ENCODE measurements at places on chromosomes 4 and X.

GRCh38 chr4:3118312-3118711 is 43.8 kb downstream of the HTT start:
- no peak for DNase-seq

DNA sequence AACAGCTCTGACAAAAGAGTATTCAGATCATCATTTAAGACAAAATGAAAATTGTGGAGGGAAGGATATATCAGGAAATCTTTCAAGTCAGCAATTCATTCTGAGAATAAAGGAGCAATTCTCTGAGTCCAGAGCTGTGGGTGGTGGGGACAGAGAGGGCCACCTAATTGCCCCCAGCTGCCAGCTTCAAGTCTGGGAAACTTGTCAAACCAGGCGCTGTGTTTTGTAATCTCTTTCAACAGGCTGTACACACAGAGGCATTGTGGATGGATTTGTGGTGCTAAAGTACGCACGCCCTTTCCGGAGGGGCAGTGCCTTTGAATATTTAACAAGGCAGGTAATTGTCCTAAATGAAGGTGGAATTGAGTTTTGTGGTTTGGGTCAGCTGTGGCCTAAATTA is 591.1 kb upstream of the BOD1L1 start:
- no peak for DNase-seq

- no peak for DNase-seq
These were observed 47.0 kb downstream of the BEND2 start for GRCh38 chrX:18173494-18174180.

DNA sequence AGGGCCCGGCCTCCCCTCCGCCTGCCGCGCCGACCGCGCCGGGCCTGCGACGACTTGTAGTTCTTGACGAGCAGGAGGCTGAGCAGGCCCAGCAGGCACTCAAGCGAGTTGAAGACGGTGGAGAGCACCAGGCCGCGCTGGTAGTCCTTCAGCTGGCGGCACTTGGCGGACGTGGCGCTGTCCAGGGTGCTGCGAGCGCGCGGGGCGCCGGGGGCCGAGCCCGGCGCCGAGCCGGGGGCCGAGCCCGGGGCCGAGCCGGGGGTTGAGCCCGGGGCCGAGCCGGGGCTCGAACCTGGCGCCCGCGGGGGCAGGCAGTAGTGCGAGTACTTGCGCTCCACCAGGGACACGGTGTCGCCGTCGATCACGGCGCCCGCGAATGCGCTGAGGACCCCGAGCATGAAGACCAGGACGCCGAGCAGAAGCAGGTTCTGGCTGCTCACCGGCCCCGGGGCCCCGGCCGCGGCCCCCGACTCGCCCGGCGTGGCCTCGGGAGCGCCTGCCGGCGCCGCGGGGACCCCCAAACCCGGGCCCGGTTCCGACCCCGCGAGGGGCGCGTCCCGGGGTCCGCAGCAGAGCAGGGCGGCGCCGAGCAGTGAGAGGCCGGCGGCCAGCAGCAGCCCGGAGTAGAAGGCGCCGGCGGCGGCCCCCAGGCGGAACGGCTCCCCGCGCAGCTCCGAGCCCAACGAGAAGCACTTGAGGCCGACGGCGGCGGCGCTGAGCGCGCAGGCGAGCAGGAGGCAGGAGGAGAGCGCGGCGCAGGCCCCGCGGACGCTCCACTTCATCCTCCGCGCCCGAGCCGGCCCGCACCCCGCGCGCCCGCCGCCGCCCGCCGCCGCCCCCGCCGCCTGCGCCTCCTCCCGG is 584 bp downstream of the TMEM271 start:
- DNase-seq: no peak

DNA sequence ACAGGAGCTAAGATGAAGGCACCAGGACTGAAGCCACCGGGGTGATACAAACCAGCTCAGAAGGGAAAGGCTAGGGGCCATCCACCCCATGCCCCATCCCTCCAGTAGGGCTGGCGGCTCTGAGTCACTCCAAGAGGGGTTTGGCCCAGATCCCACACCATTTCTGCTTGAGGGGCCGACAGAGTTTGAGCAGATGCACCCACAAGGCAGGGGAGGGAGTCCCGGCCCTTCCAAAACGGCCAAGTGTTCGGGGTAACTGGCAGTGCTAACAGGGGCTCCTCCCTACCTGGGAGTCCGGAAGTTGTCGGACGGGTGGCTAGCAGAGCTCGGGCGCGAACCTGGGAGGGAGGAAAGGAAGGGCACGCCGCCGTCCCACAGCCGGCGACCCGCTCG is 412 bp downstream of the SLC10A3 start:
- no peak for DNase-seq

GRCh38 chr4:32485956-32486355 is 1765.8 kb downstream of the PCDH7 start:
- no peak for DNase-seq

DNA sequence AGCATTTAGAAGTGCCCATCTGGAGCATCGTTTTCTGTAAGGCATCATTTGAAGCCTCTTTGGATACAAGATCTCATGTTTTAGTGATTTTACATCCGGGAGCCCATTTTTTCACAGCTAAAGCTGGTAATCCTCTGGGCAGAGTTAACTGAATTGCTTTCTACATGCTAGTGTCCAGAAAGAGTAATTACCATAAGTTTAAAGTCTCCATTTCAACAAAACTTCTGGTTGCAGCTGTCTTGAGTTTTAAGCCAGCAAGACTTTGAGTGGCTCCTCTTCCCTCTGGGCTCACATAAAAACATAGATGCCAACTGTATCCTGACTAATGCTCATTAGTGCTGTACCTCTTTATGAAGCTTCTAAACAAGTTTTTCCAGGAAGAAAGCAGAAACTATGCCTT is 65.4 kb downstream of the GPRIN3 start:
- no peak for DNase-seq

DNA sequence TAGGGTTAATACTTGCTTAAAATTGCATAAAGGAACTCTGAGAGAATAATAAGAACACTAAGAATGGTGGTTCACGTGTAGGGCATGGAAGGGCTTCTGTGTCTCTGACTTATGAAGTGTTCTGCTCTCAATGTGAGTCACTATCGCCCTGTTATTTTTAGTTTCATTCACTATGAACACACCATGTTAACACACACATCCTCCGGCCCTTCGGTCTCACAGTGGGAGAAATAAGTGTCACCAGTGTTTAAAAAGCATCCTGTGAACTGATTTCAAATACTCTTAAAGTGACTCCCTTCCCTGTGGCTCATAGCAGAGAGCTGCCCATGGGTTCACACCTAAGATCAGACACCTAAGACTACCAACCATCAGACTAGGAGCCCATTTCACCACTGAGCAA is 33.8 kb upstream of the FGFBP2 start:
- DNase-seq: no peak

GRCh38 chr4:140637836-140638235 is 69.1 kb upstream of the UCP1 start:
- DNase-seq: peak; percentile 60

DNA sequence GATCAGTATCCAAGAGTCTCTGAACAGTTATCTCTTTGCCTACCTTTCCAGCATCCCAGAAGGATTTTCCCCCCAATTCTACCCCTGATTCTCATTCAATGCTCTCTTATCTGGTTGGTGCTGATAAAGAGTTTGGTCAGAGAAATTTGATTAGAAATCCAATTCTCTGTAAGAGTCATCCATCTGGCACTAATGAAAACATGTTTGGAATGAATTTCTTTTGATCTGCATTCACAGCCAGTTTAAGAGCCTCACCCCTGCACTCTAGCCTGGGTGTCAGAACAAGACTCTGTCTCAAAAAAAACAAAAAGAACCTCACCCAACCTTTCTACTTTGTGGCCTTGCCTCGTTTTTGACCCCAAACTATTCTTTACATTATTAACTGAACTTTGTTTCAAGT is 122.1 kb downstream of the MANBA start:
- no peak for DNase-seq

DNA sequence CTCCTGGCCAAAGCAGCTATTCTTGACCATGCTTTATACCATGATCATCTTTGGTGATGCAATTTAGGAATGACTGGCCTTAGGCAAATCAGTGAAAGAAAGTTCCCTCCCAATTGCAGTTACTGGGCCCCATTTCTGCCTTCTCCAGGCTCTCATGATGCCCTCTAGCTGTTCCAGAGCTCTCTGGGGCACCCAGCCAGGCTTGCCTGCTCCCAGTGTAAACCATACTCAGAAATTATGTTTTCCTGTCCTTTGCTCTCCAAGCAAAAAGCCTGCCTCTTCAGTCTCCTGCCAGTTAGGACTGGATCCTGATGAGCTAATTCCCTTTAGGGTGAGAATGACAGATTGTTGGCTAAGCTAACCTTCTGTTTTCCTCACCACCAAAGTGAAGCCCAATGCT is 85.3 kb upstream of the RBPJ start:
- DNase-seq: no peak

GRCh38 chr4:173289353-173289727 is 44.8 kb downstream of the HMGB2 start:
- DNase-seq: no peak

- DNase-seq: peak; percentile 17
These were observed 5.3 kb upstream of the PYURF start for GRCh38 chr4:88528861-88529260.

GRCh38 chrX:154300816-154301215 is 5.2 kb downstream of the TKTL1 start:
- DNase-seq: no peak

- DNase-seq: no peak
These were observed 50.7 kb downstream of the C4orf33 start for GRCh38 chr4:129146639-129147038.

GRCh38 chr4:44872246-44872645 is 145.9 kb upstream of the GNPDA2 start:
- no peak for DNase-seq

- no peak for DNase-seq
These were observed 1157.0 kb upstream of the INTU start for GRCh38 chr4:126475730-126476129.

DNA sequence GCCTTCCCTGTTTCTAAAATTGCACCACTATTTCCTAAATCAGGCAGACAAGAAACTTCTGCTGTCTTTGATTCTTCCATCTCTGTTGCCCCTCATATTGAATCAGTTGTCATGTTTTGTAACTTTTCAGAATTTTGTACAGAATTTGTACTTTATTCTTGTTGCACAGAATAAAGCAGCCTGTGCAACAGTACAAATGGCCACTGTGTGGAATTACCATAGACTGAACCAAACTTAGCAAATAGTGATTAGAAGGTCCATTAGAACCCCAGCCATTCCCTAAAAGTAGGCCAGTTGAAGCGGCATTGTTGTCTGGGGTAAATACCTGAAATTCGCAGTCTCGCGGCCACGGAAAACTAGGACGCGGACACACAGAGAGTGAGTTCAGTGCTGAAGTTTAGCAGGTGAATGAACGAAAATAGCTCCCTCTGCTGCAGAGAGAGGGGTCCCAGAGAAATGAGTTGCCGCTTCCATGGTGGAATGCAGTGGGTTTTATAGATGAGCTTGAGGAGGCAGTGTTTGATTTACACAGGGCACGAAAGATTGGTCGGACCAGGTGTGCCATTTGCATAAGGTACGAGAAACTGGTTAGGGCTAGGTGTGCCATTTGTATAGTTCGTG is 71.8 kb downstream of the C4orf33 start:
- DNase-seq: no peak

- peak; percentile 73 for DNase-seq
These were observed 50.5 kb upstream of the NDST3 start for GRCh38 chr4:117983541-117984365.

GRCh38 chr4:121973816-121974215 is 22.0 kb upstream of the TRPC3 start:
- no peak for DNase-seq

DNA sequence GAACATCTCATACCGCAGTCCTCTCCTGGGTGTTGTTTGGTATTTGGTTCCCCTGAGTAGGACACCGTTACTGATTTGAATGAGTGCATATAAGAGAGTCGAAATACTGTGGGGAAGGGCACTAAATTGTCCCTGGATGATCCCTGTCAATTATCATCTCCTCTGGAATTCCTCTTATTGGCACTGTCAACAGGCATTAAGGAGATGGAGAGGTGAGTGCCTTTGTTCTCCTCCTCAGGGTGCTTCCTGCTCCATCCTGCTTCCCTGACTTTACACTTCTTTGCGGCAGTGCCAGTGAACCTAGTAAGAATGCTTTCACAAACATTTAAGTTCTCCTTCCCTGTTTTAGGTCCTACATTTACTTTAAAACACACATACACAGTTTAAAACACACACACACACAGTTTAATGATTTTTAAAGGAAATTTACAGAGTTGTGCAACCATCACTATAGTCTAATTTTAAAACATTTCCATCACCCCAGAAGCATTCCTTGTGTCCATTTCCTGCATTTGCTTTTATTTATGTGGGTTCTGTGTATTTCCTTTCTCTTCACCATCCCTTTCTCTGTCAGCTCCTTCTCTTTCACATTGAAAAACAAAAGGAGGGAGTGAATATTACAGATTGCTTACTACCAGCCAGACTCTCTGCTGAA is 20.9 kb upstream of the ZRSR2 start:
- DNase-seq: no peak

DNA sequence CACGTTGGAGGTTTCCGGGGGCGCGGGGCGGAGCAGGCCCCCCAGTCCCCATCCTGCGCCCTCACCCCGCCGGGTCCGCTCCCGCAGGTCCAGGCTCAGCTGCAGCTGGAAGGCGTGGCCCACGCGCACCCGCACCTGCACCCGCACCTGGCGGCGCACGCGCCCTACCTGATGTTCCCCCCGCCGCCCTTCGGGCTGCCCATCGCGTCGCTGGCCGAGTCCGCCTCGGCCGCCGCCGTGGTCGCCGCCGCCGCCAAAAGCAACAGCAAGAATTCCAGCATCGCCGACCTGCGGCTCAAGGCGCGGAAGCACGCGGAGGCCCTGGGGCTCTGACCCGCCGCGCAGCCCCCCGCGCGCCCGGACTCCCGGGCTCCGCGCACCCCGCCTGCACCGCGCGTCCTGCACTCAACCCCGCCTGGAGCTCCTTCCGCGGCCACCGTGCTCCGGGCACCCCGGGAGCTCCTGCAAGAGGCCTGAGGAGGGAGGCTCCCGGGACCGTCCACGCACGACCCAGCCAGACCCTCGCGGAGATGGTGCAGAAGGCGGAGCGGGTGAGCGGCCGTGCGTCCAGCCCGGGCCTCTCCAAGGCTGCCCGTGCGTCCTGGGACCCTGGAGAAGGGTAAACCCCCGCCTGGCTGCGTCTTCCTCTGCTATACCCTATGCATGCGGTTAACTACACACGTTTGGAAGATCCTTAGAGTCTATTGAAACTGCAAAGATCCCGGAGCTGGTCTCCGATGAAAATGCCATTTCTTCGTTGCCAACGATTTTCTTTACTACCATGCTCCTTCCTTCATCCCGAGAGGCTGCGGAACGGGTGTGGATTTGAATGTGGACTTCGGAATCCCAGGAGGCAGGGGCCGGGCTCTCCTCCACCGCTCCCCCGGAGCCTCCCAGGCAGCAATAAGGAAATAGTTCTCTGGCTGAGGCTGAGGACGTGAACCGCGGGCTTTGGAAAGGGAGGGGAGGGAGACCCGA is 14.0 kb downstream of the SHOX start:
- no peak for DNase-seq

GRCh38 chr4:22241415-22241814 is 274.5 kb downstream of the ADGRA3 start:
- no peak for DNase-seq

DNA sequence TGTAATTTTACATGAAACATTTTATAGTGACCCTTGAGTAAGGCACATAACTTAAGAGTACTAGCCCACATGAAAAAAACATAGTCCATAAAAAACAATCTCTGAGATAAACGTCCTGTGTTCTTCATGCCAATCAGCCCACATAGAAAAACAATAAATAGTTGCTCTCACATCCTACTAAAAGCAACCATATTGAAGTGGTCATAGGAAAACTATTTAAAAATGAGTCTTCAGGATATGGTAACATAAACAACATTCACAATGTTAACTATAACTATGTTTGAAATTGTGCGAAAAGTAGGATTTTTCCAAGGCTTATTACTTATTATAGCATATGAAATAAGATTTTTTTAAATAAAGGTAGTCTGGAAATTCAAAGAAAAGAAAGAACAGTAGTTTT is 77.1 kb upstream of the EPHA5 start:
- DNase-seq: no peak

GRCh38 chr4:98352396-98352795 is 91.2 kb downstream of the RAP1GDS1 start:
- DNase-seq: no peak
